ENCODE measurements at places on chromosomes 4 and X. TPM values are rescaled to one million over a fixed set of nuclear protein-coding genes. Genes with fewer than 3 reads are reported as not detected.

Gene CXCL9
- 0.14 TPM for polyA plus RNA-seq

DNA sequence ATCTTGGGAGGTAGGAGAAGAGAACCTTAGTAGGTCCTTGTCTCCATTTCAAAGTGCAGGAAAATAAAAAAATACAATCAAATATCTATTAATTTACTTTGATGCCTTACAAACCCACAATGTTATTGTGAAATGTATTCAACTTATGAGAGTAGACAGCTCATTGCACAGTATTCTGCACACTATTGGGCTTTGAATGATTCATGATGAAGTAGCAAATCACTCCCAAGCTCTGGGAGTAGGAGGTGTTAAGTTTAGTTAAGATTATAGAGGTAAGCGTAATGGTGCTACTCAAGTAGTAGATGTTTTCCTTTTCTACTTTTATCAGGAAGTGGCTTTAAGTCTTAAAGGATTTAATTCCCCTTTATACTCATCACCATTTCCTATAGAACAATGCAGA lies 32.8 kb upstream of the TMPRSS11A start:
- H3K27ac ChIP-seq, result no peak overlapping the region
- DNase-seq, result no peak
- H3K27me3 ChIP-seq, result no peaks in the 10 kb centered on the region
- no peak overlapping the region for H3K4me3 ChIP-seq
- H3K36me3 ChIP-seq, result no peaks in the 10 kb centered on the region

DNA sequence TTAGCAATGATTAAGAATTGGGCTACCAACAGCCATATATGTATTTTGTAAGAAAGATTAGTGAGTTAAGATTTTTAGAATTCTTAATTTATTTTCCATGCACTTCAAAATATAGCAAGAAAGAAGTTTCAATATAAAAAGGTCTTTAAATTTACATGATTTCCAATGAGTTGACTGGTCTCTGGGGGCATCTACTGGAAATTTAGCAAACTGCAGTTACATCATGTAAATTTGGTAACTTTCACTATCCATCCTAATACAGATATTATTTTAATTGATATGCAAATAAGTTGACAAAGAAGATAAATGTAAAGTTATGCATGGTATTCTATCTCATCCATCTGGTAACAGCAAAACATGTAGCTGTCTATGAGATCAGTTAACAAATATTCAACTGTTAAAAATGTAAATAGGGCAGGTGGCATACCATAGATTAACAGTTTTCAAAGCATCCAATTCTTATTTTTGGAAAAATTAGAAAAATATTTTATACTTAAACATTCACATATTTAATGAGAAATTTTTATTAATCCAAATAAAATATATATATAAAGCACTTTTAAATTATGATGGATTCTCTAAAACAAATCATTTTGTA lies 29.1 kb downstream of the TTC29 start:
- H3K4me1 ChIP-seq, result no peaks in the 10 kb centered on the region
- no peak overlapping the region for H3K27ac ChIP-seq
- H3K4me3 ChIP-seq, result no peak overlapping the region
- no peaks in the 10 kb centered on the region for H3K27me3 ChIP-seq
- no peak for DNase-seq
- H3K36me3 ChIP-seq, result no peaks in the 10 kb centered on the region

- no peaks in the 10 kb centered on the region for H3K27me3 ChIP-seq
- no peak overlapping the region for H3K27ac ChIP-seq
- DNase-seq, result peak; percentile 33
- H3K36me3 ChIP-seq, result no peaks in the 10 kb centered on the region
- no peaks in the 10 kb centered on the region for H3K4me1 ChIP-seq
These were observed 25.5 kb downstream of the GPRASP3 start for GRCh38 chrX:102745857-102746584.

- no peak for DNase-seq
- no peak overlapping the region for H3K27ac ChIP-seq
- H3K36me3 ChIP-seq, result no peaks in the 10 kb centered on the region
- H3K4me1 ChIP-seq, result no peaks in the 10 kb centered on the region
- H3K4me3 ChIP-seq, result no peak overlapping the region
These were observed 300.7 kb upstream of the BOD1L1 start for GRCh38 chr4:13928214-13928613.

Gene CACNA1F
- polyA plus RNA-seq, result not detected

DNA sequence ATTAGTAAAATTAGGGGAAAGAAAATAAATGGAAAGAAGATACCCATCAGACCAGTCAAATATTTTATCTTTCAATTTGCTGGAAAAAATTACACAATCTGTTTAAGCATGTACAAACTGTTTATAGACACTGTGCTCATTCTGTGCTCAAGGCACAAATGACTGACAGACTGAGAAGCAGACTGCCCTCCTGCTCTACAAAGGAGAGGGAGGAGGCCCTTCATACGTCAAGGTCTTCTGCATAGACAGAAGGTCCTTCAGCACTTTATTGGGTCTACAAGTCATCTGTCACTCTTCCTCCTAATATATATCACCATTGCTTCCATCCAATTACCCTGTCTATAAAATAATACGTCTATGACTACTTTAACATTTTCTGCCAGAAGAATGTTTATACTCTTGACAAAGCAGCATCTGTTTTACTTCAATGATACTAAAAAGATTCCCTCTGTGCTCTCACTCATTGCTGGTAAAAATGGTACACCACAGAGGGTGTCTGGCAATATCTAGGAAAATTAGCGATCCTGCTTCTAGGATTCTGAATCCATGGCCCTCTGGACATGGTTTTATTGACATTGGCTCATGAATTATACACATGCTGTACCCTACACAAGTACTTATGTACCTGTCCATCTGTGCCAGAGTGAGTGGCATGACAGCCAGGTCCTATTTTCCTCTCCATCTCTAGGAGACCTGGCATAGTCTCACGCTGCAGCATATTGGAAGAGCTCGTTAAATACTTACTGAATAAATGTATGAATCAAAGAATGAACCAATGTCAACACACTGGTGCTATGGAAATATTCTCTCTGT lies 11.3 kb downstream of the SLC10A6 start:
- no peaks in the 10 kb centered on the region for H3K4me1 ChIP-seq
- no peaks in the 10 kb centered on the region for H3K36me3 ChIP-seq
- no peaks in the 10 kb centered on the region for H3K27me3 ChIP-seq

Gene GUCY1B1
- polyA plus RNA-seq, result 2.7 TPM

- H3K27ac ChIP-seq, result peak overlapping the region; percentile 64
- no peaks in the 10 kb centered on the region for H3K36me3 ChIP-seq
- no peak overlapping the region for H3K4me3 ChIP-seq
These were observed 205.6 kb upstream of the S100G start for GRCh38 chrX:16444353-16444752.

Gene EVC
- polyA plus RNA-seq, result 0.91 TPM

DNA sequence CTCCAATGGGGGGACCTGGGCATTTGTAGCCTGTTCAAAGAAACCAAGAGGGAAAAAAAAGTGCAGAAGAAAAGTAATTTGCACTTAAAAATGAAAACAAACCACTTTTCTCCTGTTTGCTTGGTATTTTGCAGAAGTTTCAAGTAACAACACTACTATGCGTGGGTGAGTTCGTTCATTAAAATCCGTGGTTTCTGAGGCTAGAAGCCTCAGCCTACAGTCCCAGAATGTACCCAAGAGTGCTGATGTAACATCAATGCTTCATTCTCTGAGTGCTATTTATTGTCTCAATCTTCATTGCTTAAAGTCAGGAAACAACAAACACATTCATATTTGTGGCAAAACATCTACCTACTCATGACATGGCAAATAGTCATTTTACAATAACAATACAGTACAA lies 29.2 kb downstream of the LGI2 start:
- no peaks in the 10 kb centered on the region for H3K4me1 ChIP-seq
- no peak for DNase-seq
- H3K27me3 ChIP-seq, result no peaks in the 10 kb centered on the region
- H3K36me3 ChIP-seq, result no peaks in the 10 kb centered on the region
- H3K27ac ChIP-seq, result no peak overlapping the region
- no peak overlapping the region for H3K4me3 ChIP-seq

DNA sequence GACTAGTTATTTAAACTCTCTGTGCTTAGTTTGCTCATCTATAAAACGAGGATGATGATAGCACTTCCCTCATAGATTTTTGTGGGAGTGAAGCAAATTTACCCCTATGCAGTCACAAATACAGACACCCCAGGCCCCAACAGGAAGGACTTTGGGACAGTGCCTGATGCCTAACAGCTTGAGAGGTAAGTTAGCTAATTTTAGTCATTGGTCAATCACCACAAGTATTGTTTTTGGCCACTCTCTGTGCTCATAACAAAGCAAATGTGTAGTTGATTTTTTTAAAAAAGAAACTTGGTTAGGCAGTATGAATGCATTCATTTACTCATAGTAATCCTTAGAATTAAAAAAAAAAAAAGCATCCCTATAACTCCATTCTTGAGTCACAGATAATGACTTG lies 1590.7 kb upstream of the TENM3 start:
- H3K36me3 ChIP-seq, result no peaks in the 10 kb centered on the region
- H3K27ac ChIP-seq, result no peak overlapping the region
- no peaks in the 10 kb centered on the region for H3K4me1 ChIP-seq
- no peak for DNase-seq

- no peaks in the 10 kb centered on the region for H3K4me1 ChIP-seq
- no peak for DNase-seq
- H3K36me3 ChIP-seq, result no peaks in the 10 kb centered on the region
- no peak overlapping the region for H3K27ac ChIP-seq
- no peak overlapping the region for H3K4me3 ChIP-seq
These were observed 487.2 kb upstream of the LCORL start for GRCh38 chr4:18508786-18509185.

DNA sequence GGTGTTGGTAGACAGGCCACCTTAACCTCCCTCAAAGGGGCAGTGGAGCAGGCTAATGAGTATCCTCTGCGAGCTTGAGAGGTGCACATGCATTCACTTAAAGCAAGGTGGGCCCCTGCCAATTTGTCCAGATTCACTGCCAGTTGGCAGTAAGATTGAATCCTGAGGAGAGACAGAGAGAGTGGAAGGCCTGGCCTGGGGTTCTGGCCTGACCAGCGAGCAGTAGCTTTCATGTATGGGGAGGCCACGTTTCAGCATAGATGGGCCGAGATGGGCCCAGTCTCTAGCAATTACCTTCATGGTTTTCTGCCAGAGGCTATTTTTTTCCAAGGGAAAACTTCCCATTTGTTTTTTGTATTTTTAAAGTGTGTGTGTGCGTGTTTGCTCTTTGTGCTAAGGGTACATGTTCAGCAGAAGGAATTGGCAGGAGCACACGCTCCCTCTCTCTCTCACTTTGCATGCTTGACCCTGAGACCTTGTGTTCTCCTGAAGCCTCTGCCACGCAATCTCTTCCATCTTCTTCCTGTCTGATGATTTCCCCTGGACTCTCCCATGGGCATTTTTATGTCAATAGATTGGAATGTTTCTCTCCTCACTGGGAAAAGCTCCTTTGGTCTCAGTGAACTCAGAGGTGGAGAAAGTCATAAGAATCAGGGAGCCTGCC lies 215.8 kb upstream of the SFRP2 start:
- H3K27me3 ChIP-seq, result no peaks in the 10 kb centered on the region
- H3K27ac ChIP-seq, result peak overlapping the region; percentile 50
- DNase-seq, result no peak
- no peaks in the 10 kb centered on the region for H3K4me1 ChIP-seq
- H3K4me3 ChIP-seq, result no peak overlapping the region
- no peaks in the 10 kb centered on the region for H3K36me3 ChIP-seq

DNA sequence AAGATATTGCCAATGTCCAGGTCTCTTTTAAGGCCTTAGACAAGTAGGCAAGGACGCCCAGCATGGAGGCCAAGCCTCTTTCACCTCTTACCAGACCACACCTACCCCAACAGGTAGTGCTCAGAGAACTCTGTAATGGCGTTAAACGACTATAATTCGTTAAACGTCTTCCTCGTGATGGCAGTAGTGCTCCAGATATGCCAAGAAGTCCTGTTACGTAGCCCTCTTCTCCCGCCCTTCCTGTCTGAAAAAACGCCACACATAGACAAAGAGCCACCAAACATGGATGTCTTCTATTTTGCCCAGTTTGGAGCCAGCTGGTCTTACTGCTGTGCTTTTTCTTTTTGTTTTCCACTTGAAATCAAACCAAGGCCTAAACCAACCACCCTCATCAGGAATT lies 190.7 kb downstream of the OR13H1 start:
- H3K36me3 ChIP-seq, result no peaks in the 10 kb centered on the region
- peak; percentile 71 for DNase-seq
- peak overlapping the region; percentile 54 for H3K4me3 ChIP-seq

Gene PAGE4
- polyA plus RNA-seq, result 0.92 TPM

DNA sequence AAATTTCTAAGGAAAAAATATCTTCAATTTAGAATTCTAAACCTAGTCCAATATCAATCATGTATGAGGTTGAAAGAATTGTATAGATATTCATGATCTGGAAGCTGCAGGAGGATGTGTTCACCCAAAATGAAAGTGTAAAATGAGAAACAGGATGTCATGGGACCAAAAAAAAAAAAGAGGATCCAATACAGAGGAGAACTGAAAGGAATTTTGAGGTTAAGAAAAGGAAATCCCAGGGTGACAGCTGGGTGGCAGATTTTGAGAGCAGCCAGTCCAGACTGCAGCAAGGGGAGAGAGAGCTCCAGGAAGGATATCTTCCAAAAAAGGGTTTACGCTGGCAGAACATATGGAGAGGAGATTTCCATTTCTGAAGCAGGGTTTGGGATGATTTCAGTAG lies 38.9 kb downstream of the TLR10 start:
- H3K27me3 ChIP-seq, result no peaks in the 10 kb centered on the region
- no peak overlapping the region for H3K4me3 ChIP-seq
- no peak overlapping the region for H3K27ac ChIP-seq

Gene TEX13B
- polyA plus RNA-seq, result not detected

- no peaks in the 10 kb centered on the region for H3K4me1 ChIP-seq
- H3K27me3 ChIP-seq, result no peaks in the 10 kb centered on the region
- no peak for DNase-seq
- H3K4me3 ChIP-seq, result no peak overlapping the region
- no peak overlapping the region for H3K27ac ChIP-seq
These were observed 100.8 kb upstream of the USP38 start for GRCh38 chr4:143083756-143084472.

- no peak overlapping the region for H3K4me3 ChIP-seq
- H3K27me3 ChIP-seq, result no peaks in the 10 kb centered on the region
- no peaks in the 10 kb centered on the region for H3K4me1 ChIP-seq
- no peaks in the 10 kb centered on the region for H3K36me3 ChIP-seq
- H3K27ac ChIP-seq, result no peak overlapping the region
- DNase-seq, result no peak
These were observed 1.0 kb upstream of the EDA start for GRCh38 chrX:69614886-69615285.

DNA sequence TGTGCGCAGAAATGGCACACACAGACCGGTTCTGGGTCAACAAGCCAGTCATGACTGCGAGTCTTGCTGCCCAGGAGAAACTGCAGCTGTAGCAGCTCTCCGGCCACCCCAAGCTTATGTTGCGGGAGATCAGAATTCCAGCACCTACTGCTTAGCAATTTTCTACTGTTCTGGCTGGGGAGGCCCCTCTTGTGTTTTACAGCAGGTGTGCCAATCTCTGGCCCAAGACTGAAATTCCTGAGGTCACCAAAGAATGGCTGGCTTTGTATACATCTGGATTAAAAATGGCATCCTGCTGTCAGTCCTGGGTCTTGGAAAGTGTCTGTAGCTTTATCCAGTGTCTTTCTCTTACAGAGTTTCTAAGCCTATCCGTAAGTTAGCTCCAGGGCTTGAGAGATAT lies 68.9 kb upstream of the TRAM1L1 start:
- no peaks in the 10 kb centered on the region for H3K4me1 ChIP-seq
- no peaks in the 10 kb centered on the region for H3K27me3 ChIP-seq
- H3K27ac ChIP-seq, result no peak overlapping the region
- no peak for DNase-seq
- no peak overlapping the region for H3K4me3 ChIP-seq
- H3K36me3 ChIP-seq, result no peaks in the 10 kb centered on the region

Measured in psoas muscle (tissue), 8 donors.